ENCODE measurements at places on chromosomes 5 and 9.

- DNase-seq: no peak
Observed at GRCh38 chr9:129781131-129781530, 21.9 kb upstream of the TOR1B start.

- DNase-seq: no peak
Observed at GRCh38 chr5:102216678-102217077, 79.4 kb downstream of the SLCO4C1 start.

DNA sequence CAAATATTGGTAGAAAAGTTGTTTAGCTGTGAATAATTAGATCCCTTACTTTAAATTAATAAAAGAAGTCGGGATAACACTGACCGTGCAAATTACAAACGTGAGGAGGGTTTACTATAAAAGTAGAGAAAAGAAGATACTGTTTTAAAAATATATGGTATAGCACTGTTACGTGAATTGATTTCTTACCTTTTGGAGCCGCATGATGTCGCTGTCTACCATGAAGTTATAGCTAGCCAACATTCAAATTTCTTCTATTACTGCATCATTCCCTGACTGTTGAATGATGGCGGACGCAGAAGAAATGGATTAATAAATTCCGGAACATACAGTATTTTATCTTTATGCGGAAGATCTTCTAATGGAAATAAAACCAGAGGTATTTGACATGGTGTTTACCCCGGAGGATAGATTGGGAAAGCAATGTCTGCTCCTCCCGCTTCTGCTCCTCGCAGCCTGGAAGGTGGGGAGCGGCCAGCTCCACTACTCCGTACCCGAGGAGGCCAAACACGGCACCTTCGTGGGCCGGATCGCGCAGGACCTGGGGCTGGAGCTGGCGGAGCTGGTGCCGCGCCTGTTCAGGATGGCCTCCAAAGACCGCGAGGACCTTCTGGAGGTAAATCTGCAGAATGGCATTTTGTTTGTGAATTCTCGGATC lies at the start of gene PCDHA6:
Gene PCDHA6 (plus strand): TSS at position 257 of the 658 bp plus-strand sequence. CDS start 132 bp downstream, at position 389.
- peak; percentile 5 for DNase-seq

GRCh38 chr9:4933177-4933576 lies 51.9 kb upstream of the JAK2 start:
- DNase-seq: peak; percentile 42

GRCh38 chr5:181184845-181185216 lies 20.2 kb downstream of the TRIM7 start:
- DNase-seq: no peak

DNA sequence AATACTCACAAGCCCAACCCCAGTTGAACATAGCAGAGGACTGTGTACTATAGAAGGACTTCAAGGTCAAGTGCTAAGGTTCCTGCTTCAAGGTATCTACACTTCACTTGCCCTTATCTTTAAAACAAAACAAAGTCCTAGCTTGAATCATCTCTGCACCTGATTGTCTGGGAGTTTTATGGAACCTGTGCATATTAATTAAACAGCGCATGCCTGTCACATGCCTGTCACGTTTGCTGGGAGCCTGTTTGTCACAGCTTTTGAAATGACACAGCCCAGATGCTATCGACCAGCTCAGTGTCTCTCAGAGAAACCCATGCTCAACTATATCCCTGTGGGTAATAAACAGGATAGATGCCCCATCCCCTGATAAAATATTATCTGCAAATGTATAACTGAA lies 476.0 kb downstream of the ZSWIM6 start:
- no peak for DNase-seq

- no peak for DNase-seq
Observed at GRCh38 chr9:19386502-19387044, 6.5 kb upstream of the RPS6 start.

- peak; percentile 85 for DNase-seq
Observed at GRCh38 chr5:143008809-143009521, 238.8 kb downstream of the ARHGAP26 start.

- no peak for DNase-seq
Observed at GRCh38 chr9:82991671-82992070, 71.3 kb downstream of the RASEF start.

DNA sequence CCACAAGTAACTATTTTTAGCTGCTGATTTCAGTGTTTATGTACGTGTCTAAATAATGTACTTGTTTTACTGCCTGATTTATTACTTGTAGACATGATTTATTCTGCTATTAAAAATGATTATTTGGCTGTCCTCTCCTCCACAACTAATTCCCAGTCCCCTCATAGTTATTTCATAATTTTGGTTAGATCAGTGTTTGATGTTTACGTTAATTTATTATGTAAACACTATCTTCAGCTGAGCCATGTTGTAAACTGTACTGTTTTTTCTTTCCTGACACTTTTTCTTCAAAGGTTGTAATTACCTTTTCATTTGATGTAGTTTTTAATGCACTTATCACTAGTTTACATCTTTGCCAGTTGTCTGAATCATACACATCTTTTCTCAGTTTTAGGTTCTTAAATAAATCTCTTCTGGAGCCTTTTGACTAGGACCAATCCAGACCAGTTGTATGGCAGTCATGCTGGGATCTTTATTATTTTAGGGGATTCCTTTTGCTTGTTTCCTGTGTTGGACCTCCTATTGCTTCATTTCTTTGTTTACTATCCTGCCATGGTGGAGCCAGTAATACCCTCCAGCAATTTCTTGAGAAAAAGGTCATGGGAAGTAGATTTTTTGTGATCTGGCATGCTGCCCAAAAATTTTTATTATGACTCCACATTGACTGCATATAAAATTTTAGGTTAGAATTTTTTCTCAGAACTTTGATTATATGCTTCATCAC lies 16.1 kb downstream of the AP3S1 start:
- DNase-seq: peak; percentile 57

DNA sequence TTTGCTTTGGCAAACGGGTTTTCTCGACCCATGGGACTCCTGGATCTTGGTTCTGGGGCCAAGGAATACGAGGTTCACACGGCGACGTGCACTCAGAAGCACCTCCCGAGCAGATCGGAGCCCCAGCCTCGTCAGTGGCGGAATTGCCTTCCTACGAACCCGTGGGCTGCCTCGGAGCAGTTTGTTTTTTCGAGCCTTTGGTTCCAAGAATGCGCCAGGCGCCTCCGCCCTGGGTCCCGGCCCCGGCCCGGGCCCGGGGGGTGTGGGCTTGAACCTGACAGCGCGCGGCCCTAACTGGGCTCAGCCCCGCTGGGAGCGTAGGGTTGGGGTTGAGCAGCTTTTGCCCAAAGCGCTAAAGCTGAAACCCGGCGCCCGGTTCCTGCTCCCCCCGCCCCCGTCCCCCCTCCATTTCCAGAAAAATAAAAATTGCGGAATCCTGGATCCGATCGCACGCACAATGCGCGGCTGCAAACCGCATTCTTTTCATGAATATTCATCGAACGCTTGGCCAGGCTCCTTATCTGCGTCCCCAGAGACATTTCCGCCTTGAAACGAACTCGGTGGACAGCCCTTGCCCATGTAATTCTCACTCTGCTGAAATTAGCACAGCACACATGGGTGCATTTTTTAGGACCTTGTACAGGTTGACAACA lies 1.0 kb downstream of the BASP1 start:
- peak; percentile 51 for DNase-seq

- no peak for DNase-seq
Observed at GRCh38 chr9:82555431-82556051, 507.4 kb downstream of the RASEF start.

- DNase-seq: peak; percentile 28
Observed at GRCh38 chr9:88056876-88057275, 81.4 kb downstream of the SPATA31C2 start.

All from foreskin fibroblast (primary cell).